Calu3 (cell line): ENCODE measurements at places on chromosomes 2 and 18. TPM values are rescaled to one million over a fixed set of nuclear protein-coding genes. Genes with fewer than 3 reads are reported as not detected.

TUBB6 gene
- total RNA-seq: 25.7 and 34.5 TPM in 2 replicates

FTCDNL1 gene
- total RNA-seq: 1.9 and 3.0 TPM in 2 replicates

DPP4 gene
- total RNA-seq: 27.6 TPM in 2 replicates

CDH20 gene
- not detected in 2 replicates for total RNA-seq

TCF23 gene
- total RNA-seq: not detected in 2 replicates

CNGA3 gene
- total RNA-seq: not detected in 2 replicates

CIDEA gene
- not detected in 2 replicates for total RNA-seq

IGFBP5 gene
- total RNA-seq: 8.7 and 14.8 TPM in 2 replicates

NFE2L2 gene
- total RNA-seq: 118 and 128 TPM in 2 replicates

CPLX4 gene
- not detected in 2 replicates for total RNA-seq

NEB gene
- total RNA-seq: 27.5 and 50.0 TPM in 2 replicates

IL36RN gene
- 0.12 and 0.22 TPM in 2 replicates for total RNA-seq

- no peak overlapping the region for H3K4me3 ChIP-seq
- no peaks in the 10 kb centered on the region for H3K36me3 ChIP-seq
- peaks cover 9% of the 10 kb centered on the region for H3K4me1 ChIP-seq
Measured at GRCh38 chr2:104965900-104966299, 72.0 kb upstream of the MRPS9 start.

GRCh38 chr18:2240311-2240705, 331.0 kb downstream of the METTL4 start:
- peaks cover 9% of the 10 kb centered on the region for H3K4me1 ChIP-seq
- H3K27me3 ChIP-seq: no peaks in the 10 kb centered on the region
- DNase-seq: no peak
- no peaks in the 10 kb centered on the region for H3K36me3 ChIP-seq

DNA sequence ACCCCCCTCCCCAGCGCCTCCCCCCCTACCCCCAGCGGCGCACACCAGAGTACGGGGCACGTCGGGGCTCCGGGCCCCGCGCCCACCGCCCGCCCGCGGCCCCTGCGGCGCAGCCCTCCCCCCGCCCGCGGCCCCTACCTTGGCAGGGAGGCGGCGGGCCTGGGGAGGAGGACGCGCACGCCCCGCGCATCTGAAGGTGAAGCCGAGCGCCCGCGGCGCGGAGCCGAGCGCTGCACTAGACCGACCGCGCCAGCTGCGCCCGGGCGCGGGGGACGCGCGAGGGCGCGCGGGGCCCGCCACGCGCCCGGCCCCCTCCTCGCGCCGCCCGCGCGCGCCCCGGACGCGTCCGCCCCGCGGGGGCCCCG, at the start of gene ZNF516:
ZNF516 (minus strand) TSS at position 237 of the 365 bp plus-strand sequence. CDS start 52,188 bp downstream, outside the sequence.
- H3K36me3 ChIP-seq: peaks cover 62% of the 10 kb centered on the region
- no peak for DNase-seq
- H3K4me1 ChIP-seq: peaks cover 15% of the 10 kb centered on the region
- peak within 1 kb of the TSS; percentile 89 for H3K4me3 ChIP-seq
- H3K27me3 ChIP-seq: no peaks in the 10 kb centered on the region

DNA sequence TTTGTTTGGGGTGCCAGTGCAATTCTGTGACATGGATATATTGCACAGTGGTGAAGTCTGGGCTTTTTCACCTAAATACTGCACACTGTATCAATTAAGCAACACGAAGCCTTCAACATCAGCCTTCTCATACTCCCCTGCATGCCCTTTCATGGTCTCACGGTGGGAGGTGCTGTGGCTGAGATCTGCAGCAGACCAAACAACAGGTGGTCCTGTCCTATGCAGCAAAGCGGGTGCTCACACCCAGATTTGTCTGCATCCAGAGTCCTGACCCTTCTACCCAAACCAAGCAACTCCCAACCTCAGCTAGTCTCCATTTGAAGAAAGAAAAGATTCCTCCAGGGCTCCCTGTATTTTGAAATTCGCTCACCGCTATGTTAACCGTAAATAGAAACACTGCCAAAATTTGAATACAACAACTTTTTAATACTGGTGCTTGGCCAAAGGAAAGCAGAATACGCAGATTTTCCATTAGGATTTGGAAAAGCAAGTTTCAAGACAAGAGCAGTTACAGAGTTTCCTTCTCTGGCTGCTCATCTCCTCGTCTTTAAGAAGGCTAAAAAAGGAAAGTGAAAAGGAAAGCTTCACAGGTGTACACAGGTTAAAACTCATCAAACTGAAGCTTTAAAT, 34.9 kb downstream of the FAM168B start:
- no peaks in the 10 kb centered on the region for H3K4me1 ChIP-seq
- H3K36me3 ChIP-seq: peaks cover 49% of the 10 kb centered on the region
- no peaks in the 10 kb centered on the region for H3K27me3 ChIP-seq
- no peak overlapping the region for H3K27ac ChIP-seq
- H3K4me3 ChIP-seq: no peak overlapping the region
- no peak for DNase-seq

DNA sequence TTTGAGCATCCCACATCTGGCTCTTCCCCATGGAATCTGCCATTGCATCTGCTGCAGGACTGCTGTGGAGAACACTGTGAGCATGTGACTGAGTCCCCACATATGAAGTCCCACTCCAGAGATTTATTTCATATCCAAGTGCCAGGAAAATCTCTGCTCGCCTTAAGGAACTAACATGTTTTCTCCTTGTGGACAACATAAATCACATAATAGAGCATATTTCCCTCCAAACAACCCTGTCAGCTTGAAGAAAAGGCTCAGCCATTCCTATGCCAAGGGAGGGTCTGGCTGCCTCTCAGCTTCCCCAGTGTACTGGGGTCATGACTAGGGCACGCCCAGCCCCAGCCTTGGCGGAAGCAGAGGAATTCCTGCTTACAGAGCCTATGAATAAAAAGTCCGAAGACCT, 193.7 kb downstream of the DNER start:
- no peaks in the 10 kb centered on the region for H3K4me1 ChIP-seq
- DNase-seq: no peak
- H3K27me3 ChIP-seq: no peaks in the 10 kb centered on the region
- H3K4me3 ChIP-seq: no peak overlapping the region

DNA sequence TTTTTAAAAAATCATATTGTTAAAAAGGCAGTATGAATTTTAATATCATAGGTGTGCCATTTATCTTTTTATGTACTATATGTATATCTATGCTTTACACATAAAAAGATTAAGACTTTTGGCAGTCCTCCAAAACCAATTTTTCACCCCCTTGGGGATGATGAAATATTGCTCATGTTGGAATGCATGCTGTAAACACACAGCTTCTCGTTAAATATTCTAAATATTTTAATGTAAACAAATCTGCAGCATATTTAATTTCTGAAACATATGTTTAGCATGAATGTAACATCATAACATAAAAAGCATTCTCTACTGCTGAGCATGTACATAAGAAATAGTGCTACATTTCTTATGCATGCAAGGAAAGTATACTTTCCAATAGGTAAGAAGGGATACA, 484.3 kb upstream of the LRATD1 start:
- no peak overlapping the region for H3K27ac ChIP-seq
- H3K36me3 ChIP-seq: no peaks in the 10 kb centered on the region
- no peak for DNase-seq
- no peaks in the 10 kb centered on the region for H3K27me3 ChIP-seq

- no peak overlapping the region for H3K27ac ChIP-seq
- no peaks in the 10 kb centered on the region for H3K4me1 ChIP-seq
- H3K27me3 ChIP-seq: no peaks in the 10 kb centered on the region
- no peak overlapping the region for H3K4me3 ChIP-seq
Measured at GRCh38 chr2:88574445-88574844, 52.8 kb downstream of the EIF2AK3 start.

DNA sequence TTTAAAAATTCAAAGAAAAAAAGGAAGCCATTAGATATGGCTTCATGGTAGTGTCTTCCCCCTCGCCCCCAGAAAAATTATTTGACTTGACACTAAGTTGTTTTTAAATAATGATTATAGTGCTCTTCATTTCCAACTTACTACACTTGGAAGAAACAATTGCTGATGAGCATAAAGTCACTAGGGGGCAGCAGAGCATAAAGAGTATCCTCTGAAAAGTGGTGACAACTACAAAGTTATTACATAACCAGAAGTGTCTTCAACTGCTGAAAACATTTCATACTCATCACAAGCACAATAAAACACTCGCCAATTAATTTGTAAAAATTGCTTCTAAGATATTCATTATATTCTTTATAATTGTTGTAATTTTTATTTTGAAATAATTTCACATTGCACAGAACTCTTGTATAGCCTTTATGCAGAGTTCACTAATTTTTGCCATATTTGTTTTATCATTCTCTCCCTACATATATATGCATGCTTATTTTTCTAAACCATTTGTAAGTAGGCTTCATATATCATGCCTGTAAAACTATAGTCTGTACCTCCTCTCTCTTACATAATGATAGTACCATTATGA, 54.9 kb downstream of the EXOC6B start:
- H3K27me3 ChIP-seq: no peaks in the 10 kb centered on the region
- peak; percentile 71 for DNase-seq
- H3K27ac ChIP-seq: no peak overlapping the region
- H3K4me3 ChIP-seq: no peak overlapping the region
- H3K36me3 ChIP-seq: no peaks in the 10 kb centered on the region

DNA sequence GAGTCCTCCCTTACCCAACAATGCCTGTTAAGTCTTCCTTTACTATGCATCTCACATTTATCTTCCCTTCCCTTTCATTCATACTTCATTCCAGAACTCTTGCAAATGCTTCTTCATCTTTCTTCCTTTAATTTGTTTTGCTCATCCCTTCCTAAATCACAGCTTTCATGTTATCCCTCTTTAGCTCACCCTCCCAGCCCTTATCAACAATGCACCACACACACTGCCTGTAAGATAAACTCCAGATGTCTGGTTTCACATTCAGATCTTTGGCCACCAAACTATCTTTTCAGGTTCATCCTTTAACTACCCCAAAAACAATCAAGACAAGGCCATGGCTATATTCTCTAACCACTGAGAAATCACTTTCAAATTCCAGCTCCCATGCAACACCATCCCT, 3.4 kb downstream of the CCDC93 start:
- H3K4me3 ChIP-seq: no peak overlapping the region
- H3K36me3 ChIP-seq: peaks cover 33% of the 10 kb centered on the region
- no peak for DNase-seq
- no peaks in the 10 kb centered on the region for H3K27me3 ChIP-seq
- no peak overlapping the region for H3K27ac ChIP-seq
- peaks cover 25% of the 10 kb centered on the region for H3K4me1 ChIP-seq

DNA sequence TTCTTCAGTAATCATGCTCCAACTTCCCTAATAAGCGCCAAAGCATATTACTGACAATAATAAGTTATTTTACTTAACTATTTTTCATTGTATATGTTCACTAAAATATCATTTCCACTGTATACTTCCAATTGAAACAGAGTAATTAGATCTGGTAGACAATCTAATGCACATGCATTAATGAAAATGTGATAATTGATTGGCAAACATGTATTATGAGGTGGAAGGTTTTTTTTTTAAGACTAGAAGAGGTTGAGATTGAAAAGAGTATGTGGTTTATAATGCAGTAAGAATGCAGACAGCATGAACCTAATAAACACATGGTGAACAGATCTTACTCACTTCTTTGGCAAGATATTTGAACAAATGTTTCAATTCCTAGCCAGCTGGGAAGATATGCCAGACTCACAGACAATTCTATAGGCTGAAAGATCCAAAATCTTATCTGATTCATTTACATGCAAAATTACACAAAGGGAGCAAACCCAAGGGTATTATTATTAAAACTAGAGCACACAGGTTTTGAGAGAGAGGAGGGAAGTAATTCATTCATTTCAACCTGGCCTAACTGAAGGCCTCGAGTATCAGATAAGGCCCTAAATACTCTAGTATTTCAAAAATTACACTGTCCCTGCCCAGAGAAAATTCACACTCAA, 2.8 kb downstream of the NCKAP1 start:
- H3K4me3 ChIP-seq: peak overlapping the region; percentile 94
- DNase-seq: no peak
- peaks cover 37% of the 10 kb centered on the region for H3K36me3 ChIP-seq
- peak overlapping the region; percentile 97 for H3K27ac ChIP-seq
- peaks cover 63% of the 10 kb centered on the region for H3K4me1 ChIP-seq

DNA sequence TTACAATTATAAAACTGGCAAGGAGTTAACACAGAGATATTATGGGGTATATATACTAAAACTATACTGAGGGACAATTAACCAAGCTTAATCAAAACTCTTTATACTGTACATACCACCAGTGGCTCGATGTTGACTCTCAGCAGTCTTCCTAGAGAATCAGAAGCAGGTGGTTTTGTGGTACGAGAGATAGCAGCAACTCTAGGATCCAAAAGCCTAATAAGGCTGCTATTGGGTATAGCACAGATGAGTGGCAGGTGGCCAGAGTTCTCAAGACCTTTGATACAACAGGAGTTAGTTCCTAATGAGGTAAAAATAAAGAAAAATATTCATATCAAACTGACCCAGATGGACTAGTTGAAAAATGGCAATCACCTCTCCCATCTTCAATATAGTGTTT, 45.5 kb upstream of the COL5A2 start:
- DNase-seq: no peak
- no peaks in the 10 kb centered on the region for H3K27me3 ChIP-seq
- no peaks in the 10 kb centered on the region for H3K36me3 ChIP-seq
- H3K4me1 ChIP-seq: peaks cover 18% of the 10 kb centered on the region

GRCh38 chr18:52228166-52228565, 111.8 kb upstream of the DCC start:
- H3K36me3 ChIP-seq: no peaks in the 10 kb centered on the region
- H3K4me1 ChIP-seq: no peaks in the 10 kb centered on the region
- H3K27me3 ChIP-seq: peaks cover 7% of the 10 kb centered on the region
- DNase-seq: no peak

DNA sequence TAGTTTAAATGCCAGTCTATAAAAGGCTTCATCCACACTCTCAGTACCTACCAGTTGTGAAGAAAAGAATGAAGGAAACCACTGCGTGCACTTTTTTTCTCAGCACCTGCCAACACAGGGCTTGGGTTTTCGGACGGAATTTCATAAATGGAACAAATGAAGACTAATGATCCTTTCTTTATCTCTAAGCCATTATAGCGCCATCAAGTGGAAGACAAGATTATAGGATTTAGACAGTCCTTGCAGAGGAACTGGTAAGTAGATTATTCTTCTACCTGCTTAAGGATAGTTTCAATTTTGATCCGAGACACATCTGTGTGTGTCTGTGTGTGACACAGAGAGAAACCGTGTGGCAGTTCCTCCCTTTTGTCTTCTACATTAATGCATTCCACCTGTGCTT, 245.6 kb downstream of the NRXN1 start:
- H3K27ac ChIP-seq: no peak overlapping the region
- no peaks in the 10 kb centered on the region for H3K27me3 ChIP-seq
- no peak for DNase-seq
- H3K4me1 ChIP-seq: no peaks in the 10 kb centered on the region
- H3K4me3 ChIP-seq: no peak overlapping the region

DNA sequence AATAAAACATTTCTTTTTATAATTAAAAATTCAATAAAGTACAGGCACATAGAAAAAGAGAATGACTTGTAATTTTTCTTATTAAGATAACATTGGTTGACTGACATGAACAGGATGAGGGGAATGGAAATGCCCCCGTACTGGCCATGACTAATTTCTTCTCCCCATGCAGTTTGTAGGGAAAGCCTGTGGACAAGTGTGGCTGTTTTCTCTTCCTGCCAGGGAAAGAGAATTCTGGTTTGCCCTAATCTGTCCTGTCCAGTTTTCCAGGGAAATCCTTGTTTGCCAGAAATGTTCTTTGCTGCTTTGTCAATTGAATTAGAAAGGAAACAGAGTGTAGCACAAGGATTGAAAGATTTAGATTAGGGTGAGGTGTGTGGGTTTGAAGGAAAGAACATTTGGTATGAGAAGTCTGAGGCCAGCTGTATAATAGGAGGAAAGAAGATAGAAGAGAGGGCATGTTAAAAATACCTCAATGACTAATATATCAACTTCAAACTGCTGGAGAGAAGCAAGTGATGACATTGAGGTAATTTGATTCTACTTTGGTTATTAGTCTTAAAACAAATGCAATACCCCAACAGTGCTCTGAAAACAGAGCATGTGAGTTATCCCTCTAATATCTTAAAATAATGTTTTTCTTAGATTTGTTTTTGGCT, 593.9 kb upstream of the ZNF804A start:
- no peak overlapping the region for H3K27ac ChIP-seq
- H3K36me3 ChIP-seq: no peaks in the 10 kb centered on the region
- no peak overlapping the region for H3K4me3 ChIP-seq
- DNase-seq: no peak
